Activated T-cell treated with anti-CD3 and anti-CD28 coated beads for 4 hours (primary cell): ENCODE measurements at places on chromosomes 4 and X.

- DNase-seq: no peak
Measured at GRCh38 chr4:54100595-54101189, 729 bp downstream of the GSX2 start.

GRCh38 chr4:124757126-124757525, 44.6 kb upstream of the ANKRD50 start:
- no peak for DNase-seq

DNA sequence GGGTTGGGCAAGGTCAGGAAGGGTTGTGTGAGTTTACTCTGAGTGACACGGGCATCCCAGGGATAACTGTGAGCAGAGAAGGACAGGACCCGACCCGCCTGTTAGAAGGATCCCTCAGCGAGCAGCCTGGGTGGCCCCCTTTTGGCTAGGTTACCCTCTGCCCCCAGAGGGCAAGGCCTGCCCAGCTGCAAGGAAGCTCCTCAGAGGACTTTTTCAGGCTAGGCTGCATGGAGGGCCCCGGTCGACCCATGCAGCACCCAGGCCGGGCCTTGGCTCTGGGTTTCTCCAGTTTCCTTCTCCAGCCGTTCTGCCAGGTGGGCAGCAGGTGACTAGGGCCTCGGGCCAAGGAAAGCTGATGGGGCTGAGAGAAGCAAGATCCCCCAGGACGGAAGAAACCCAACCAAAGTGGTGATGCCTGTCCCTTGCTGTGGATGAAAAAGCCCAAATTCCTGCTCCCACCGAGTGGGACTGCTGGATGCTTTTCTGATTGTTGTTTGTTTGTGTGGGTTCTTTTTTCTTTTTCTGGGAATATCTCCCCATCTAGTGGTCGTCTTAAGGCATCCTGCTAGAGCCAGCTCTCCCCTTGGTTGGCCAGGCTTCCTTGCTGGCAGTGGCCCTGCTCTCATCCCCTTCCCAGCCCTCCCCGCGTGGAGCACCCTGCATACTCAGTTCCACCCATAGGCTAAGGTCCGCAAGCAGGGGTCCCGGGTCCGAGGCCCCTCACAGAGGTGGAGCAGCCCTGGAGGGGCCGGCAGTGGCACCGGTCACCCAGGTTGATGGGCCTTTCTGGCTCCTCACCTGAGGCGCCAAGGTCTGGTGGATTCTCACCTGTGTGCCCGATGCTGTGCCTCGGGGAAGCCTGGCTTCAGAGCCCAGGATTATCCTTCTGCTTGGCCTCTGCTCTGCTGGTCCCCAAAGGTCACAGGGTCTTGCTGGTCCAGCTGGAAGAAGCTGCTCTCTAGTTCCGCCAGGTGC, 1.8 kb downstream of the ZFP92 start:
- DNase-seq: no peak

DNA sequence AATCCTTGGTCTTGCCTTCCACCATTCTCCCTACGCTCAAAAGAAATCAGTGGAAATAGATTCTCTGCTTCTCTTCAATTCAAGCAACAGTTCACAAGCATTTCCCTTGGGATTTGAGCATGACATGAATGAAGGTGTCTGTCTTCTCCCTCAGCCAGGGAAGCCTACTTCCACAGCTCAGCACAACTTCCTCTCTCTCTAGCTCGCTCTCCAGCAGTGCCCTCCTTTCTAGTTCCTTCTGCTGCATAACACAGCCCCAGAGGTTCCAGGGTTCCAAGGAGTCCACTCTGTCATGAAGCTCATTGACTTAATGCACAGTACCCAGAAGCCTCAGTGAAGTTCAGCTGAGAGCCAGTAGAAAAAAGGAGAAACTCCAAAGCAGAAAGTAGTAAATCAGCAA, 81.3 kb downstream of the PLS3 start:
- DNase-seq: no peak

DNA sequence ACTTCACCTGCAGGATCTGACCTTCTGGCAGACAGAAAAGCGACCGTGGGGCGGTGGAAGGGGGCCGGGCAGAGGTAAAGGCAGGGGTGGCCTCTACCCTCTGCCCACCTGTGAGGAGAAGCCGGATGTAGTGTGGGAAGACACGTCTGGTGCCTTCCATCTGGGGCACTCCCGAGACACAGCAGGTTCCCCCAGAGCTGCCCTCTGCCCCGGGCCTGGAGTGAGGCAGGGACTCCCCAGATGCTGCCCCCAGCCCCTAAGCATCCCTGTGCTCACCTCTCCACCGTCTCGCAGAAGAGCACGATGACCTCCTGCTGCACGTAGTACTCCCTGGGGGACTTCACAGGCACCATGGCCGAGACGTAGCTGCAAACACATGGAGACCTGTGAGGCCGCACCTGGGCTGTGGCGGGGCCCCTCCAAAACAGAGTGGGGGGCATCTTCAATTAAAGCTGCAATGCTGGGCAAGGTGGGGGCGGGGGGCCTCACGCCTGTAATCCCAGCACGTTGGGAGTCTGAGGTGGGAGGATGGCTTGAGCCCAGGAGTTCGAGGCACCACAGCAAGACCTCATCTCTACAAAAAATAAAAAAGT, 75.3 kb upstream of the MXD4 start:
- no peak for DNase-seq

DNA sequence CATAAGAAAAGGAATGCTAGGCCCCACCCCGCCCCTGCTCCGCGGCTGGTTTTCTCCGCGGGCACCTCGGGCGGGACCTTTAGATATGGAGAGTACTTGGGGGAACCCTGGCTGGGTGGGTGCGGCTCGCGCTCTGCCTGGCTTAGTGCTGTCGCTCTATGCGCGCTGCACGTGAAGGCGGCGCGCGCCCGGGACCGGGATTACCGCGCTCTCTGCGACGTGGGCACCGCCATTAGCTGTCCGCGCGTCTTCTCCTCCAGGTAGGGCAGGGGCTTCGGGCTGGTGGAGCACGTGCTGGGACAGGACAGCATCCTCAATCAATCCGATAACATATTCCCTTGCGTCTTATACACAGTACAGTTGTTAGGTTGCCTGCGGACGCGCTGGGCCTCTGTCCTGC, 56.0 kb downstream of the MAGEB10 start:
- DNase-seq: no peak

DNA sequence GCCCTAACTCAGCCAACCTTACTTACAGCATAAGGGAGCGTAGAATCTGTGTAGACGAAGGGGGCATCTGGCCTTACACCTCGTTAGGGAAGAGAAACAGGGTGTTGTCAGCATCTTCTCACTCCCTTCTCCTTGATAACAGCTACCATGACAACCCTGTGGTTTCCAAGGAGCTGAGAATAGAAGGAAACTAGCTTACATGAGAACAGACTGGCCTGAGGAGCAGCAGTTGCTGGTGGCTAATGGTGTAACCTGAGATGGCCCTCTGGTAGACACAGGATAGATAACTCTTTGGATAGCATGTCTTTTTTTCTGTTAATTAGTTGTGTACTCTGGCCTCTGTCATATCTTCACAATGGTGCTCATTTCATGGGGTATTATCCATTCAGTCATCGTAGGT, 14.6 kb downstream of the PLP1 start:
- no peak for DNase-seq

DNA sequence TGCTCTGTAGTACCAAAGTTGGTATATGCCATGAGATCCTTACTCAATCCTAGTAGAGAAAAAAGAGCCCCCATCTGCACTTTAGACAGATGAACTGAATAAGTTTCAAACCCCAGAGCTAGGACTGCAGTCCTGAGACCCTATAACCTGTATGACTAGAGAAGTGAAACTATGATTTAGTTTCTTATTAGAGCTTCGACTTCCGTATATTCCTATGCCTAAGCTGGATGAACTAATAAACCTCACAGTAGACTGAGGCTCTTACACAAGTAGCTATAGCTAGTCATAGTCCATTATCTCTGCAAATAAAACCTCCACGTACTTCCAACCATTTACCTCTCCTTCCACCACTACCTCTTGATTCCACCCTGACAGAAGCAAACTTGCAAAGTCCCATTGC, 6.3 kb upstream of the OTUD4 start:
- DNase-seq: no peak

GRCh38 chrX:77597090-77597489, 149.9 kb downstream of the FGF16 start:
- DNase-seq: no peak

DNA sequence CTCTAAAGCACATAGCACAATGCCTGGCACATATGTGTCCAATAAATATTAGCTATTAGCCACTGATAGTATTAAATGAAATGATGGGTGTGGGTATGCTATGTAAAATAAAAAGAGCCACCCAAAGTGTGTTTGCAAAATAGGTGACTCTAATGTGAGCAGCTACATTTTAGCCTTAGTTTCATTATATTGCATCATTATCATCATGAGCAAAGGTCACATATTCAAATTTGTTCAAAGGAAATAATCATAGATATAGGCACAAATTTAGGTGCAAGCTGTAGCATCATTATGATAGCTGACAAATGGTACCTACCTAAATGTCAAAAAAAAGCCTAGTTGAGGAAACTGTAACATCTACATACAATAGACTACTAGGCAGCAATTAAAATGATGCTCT, 373.9 kb upstream of the FGF13 start:
- no peak for DNase-seq

DNA sequence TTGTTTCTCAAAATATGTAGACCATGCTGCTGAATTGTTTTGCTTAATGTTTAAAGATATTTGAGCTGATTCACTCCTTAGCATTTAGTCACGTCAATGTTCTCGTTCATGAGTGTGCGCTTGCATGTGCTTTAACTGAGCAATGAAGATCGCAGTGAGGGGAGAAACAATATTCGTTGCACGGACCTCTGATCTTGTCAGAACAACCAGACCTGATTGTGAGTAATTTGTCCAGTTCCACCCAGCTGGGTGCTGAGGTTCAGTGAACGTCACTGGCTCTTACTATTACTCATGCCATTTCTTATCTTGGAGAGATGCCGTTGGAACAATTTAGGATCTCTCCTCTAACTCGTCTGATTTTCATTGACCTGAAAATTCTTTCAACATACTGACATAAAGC, 15.0 kb upstream of the PRKX start:
- no peak for DNase-seq

DNA sequence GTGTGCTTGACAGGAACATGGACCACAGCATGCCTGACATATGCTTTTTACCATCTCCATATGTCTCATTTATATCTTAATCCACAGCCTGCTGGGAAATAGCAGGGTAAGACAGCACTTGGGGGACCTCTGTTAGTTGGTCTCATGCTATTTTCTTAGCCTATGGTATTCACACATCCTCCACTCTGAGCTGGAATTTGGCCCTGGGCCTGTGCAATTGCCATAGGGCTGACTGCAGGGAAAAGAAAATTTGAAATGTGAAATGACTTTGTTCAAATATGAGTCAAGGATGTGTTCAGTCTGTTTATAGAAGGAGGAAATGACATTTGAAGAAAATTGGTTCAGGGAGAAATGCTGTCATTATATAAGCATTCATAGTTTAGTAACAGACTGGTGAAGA, 9.6 kb upstream of the MAP7D3 start:
- no peak for DNase-seq

DNA sequence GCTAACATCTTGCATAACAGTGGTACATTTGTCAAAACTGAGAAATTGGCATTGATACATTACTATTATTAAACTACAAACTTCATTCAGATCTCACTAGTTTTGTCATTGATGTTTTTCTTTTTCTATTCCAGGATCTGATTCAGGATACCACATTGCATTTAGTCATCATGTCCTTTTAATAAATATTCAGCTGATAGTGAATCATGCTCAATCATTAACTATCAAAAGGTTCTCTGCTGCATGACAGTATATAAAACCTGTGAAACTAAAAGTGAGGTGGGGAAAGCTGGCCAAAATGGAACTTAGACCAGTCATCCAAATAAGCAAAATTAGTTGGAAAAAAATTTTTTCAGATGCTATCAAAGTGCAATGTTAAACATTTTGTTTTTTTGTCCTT, 28.1 kb upstream of the HS6ST2 start:
- DNase-seq: no peak

- DNase-seq: no peak
Measured at GRCh38 chr4:138996090-138996489, 19.5 kb upstream of the NOCT start.
